ENCODE measurements at places on chromosomes 3 and 15.

DNA sequence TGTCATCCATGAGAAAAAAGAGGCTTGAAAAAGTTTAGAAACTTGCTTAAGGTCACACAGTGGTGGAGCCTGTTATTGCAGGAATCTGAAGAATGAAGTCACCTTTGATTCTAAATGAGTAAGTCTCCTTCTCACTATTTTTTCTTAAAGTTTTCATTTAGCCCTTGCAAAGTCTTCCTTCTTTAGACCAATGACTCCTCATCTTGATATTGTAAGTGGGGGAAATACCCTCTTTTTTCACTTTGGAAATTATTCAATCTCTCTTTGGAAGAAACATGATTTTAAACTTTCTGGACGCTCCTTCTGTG lies 787 bp upstream of the SLMAP start:
- no peak for DNase-seq

GRCh38 chr3:114527036-114527644 lies 233.3 kb downstream of the TIGIT start:
- no peak for DNase-seq

DNA sequence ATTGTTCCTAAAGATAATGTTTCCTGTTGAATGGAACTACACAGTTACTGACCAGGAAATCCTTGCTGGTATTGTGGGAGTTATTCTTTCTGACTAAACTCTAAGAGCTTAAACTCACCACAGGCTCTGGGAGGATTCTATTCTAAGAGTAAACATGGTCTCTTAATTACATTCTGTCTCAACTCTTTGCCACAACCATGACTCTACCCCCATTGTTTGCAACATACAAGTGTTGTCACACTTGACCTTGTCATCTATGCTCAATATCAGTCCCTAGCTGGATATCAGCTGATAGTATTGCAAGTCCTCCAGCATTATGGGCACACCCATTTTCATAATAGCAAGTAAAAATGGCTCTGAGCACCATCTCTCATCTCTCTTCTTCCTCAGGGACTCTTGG lies 29.6 kb upstream of the SECISBP2L start:
- no peak for DNase-seq

- no peak for DNase-seq
Observed at GRCh38 chr3:193704431-193704830, 111.4 kb downstream of the OPA1 start.

DNA sequence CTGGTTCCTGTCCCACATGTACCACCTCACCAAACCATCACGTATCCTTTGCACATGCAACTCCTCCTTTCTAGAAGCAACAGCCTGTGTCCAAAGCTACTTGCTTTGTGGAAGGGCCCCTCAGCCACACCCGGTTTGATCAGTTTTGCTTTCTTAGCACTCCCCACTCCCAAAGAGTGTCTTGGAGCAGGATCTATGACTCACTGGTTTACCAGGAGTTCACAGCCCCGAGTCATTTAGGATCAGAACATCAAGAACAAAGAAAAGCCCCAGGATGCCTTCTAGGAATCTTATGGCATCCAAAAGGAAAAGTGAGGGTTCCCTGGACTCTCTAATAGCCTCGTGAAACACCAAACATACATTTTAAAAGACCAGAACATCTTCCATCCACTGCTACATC lies 50.7 kb upstream of the IGF1R start:
- no peak for DNase-seq

DNA sequence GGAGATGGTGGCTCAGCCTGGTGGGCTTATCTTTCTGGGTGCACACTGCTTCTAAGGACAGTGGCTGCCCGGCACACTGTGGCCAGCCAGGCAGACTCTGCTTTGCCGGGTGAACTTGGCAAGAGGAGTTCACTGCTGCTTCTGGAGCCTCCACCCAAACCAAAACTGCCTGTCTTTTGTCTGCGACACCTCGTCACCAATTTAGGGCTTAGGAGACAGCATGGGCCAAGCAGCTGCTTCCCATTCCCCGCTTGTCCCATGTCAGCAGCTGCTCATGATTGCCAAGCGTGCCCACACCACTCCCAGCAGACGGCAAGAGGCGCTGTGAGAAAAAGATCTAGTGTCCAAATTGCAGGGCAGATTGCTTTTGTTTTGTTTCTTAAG lies 57.3 kb downstream of the LSM3 start:
- no peak for DNase-seq

- peak; percentile 11 for DNase-seq
Observed at GRCh38 chr3:40179016-40179415, 130.5 kb upstream of the EIF1B start.

- no peak for DNase-seq
Observed at GRCh38 chr3:11457135-11457534, 184.9 kb downstream of the ATG7 start.

DNA sequence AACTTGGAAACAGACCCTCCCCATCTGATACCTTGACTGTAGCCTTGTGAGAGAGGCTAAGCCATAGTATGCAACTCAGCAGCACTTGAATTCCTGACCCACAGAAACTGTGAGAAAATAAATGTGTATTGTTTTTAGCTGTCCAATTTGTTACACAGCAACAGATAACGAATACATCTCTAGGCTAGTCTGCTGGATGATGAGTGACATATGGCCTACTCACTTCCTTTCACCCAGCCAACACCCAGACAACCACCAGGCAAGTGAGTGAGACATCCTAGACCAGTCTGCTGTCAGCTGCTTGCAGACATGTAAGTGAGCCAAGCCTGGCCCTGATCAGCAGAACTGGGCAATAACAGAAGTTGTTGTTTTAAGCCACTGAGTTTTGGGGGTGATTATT lies 19.2 kb upstream of the SMAD6 start:
- DNase-seq = no peak

DNA sequence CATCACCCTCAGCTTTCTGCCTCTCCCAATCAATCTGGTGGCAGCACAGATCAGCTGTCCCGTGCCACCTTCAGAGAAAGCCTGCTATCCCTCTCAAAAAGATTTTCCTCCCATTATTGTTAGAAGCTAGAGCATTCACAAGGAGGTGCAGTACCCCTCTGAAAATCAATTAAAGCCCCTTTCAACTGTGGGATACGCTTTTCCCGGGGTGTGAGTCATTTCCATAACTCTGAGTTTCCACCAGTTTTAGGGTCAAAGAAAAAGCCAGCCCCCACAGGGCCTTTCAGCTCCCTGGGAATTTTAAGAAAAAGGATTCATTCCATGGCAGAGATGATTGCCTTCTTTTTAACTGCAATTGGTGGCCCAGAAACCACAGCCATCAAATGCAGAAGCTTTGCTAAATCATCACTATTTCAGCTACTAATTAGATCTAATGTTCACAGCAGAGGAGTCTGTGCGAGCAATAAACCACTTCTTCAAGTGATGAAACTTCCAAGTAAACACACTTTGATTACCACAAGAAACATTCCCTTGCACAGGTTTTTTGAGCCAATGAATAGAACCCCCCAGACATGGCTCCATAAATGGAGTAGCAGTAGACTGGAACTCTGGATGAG lies 270.0 kb upstream of the TPRG1 start:
- no peak for DNase-seq

- no peak for DNase-seq
Observed at GRCh38 chr3:188362405-188362831, 208.5 kb downstream of the LPP start.

DNA sequence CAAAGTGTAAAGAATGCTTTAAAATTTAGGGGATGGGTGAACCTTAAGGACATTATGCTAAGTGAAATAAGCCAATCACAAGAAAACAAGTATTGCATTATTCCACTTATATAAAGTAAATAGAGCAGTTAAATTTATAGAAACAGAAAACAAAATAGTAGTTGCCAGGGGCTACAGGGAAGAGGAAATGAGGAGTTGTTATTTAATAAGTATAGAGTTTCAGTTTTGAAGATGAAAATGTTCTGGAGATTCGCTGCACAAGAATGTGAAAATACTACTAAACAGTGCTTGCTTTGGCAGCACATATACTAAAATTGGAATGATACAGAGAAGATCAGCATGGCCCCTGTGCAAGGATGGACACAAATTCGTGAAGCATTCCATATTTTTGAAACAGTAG lies 32.0 kb downstream of the DNAH12 start:
- DNase-seq = no peak

GRCh38 chr3:195570344-195570743 lies 13.4 kb downstream of the APOD start:
- no peak for DNase-seq

- DNase-seq = no peak
Observed at GRCh38 chr15:60745469-60746061, 266.6 kb upstream of the ICE2 start.

- no peak for DNase-seq
Observed at GRCh38 chr15:41895957-41896356, 2.1 kb upstream of the SPTBN5 start.

DNA sequence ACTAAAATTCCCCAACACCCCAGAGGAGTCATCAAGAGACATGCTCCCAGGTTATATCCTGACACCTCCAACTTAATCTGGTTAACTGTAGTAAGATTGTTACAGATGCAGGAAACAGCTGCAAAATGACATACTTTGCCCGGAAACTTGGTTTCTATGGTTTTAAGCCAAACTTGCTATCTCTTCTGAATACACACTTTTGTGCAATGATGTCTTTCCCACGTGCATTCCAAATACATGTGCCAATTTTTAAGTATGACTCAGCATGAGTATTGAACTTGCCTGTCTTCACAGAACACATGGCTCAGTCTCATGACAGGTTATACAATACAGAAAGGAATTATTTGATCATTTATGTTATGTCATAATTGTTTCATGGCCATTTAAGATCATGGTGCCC lies 207.0 kb upstream of the DCBLD2 start:
- no peak for DNase-seq

DNA sequence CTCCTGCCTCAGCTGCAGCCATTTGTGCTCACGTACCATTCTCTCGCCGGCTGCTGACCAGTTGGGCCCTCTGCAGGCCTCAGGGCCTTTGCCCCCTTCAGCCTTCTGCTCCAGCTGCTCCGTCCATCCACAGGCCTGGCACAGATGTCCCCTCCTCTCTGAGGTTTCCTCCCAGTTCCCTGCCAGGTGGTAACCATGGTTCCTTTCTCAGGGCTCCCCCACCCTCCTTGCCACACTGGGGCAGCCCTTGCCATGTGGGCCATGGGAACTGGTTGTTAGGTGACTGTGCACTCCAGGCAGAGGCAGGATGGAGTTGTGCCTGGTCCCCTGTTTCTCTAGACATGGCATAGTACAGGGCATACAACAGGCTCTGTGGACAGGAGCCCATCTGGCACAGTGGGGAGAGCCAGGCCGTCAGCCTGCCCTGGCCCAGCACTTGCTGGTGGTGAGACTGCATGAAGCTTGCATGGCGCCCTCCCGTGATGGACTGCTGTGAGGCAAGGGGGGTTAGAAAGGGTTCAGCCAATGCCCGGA lies 148.9 kb downstream of the DNAJB8 start:
- no peak for DNase-seq

DNA sequence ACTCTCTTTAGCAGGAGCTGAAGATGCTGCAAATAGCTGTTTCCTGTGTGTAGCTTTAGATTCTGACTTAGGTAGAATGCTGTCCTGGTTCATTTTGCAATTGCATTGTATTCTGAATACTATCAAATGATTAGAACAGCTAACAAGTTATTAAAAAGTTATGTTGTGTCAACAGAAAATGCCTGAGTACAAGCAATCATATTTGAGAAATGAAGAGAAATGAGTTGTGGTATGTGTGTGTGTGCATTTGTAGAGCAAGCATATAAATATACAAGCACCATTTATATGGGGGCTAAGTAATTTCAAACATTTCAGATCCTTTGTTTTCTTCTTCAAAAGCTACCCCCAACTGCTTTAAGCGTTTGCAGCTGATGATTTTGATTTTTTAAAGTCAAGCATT lies 7.8 kb downstream of the ZIC1 start:
- no peak for DNase-seq

DNA sequence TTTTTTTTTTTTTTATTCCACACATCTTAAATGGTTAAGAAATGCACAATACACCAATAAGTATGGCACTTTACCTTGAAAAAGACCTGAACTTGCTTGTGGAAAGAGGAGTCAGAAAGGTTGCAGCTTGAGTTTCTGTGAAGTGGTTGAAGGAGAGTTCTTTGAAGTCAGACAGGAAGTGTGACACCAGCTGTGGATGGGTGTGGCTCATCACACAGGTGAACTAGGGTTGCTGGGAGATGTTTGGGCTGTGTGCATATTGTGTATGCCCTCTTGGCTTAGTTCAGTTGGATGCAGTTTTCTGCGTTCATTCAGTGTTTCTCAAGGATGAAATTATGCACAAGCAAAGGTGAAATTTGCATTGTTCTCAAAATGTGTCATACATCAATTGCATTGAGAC lies 6.3 kb downstream of the AEN start:
- peak; percentile 21 for DNase-seq

GRCh38 chr3:54999159-54999558 lies 71.3 kb upstream of the LRTM1 start:
- DNase-seq = no peak

DNA sequence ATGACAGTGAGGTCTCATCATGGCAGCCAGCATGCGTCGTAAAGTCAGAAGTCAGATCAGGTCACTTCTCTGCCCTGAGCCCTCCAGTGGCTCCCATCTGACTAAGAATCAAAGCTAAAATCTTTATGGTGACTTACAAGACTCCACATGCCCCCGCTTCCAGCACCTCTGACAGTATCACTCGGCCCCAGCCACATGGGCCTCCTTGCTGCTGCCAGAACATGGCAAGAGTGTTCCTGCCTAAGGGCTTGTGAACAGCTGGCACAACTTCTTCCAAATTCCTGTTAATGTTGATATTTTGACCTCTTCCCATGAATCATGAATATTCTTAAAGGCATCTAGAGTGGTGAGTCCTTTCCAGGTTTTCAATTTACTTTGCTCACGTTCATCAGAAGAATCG lies 20.5 kb downstream of the POLR2M start:
- no peak for DNase-seq

DNA sequence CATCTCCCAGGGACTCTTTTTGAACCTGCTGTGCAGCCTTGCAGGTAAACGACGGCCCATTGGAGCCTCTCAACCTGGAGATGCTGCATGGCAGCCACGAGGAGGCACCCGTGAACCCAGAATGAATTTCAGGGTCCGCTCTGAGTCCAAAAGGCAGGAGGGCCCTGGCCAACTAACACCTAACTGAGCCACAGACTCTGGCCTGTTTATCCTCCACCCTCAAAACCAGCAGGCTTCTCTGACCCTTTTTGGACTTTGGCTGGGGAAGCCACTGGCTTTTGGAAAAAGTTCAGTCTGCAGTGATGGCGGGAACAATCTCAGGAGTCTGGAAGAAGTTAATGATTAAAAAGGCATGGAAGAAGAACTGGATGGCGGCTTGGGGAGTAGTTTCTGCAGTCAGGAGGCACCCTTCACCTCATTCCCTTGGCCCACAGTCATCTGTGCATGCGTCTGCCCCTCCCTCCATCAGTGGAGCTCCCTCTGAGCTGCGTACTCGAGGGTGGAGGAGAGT lies 4.1 kb downstream of the PXYLP1 start:
- no peak for DNase-seq

- DNase-seq = no peak
Observed at GRCh38 chr15:56792211-56792610, 58.9 kb upstream of the ZNF280D start.

DNA sequence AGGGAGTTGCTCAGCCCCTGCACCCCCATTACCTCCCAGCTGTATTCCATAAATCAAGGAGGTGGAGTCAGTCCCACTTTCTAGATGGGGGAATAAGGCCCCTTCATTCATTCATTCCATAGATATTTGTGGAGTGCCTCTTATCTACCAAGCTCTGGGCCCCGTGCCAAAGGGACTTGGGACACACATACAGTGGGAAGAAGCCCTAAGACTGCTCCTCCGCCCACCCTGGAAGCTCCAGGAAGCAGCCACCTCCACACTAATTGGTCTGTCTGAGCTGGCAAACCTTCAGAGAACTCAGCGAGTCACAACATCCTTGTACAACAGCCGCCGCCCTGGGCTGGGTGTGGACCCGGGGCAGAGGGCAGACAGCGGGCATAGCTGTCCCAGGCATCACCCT lies 6.4 kb downstream of the STRA6 start:
- DNase-seq = no peak
